Left renal cortex interstitium (tissue), 4 donors: ENCODE measurements at places on chromosomes 1 and 21.
A peak's percentile ranks its signal among the peaks of the same experiment; 100 is the strongest.

GRCh38 chr21:24994717-24995116 is 612.6 kb downstream of the MRPL39 start:
- no peak for DNase-seq

DNA sequence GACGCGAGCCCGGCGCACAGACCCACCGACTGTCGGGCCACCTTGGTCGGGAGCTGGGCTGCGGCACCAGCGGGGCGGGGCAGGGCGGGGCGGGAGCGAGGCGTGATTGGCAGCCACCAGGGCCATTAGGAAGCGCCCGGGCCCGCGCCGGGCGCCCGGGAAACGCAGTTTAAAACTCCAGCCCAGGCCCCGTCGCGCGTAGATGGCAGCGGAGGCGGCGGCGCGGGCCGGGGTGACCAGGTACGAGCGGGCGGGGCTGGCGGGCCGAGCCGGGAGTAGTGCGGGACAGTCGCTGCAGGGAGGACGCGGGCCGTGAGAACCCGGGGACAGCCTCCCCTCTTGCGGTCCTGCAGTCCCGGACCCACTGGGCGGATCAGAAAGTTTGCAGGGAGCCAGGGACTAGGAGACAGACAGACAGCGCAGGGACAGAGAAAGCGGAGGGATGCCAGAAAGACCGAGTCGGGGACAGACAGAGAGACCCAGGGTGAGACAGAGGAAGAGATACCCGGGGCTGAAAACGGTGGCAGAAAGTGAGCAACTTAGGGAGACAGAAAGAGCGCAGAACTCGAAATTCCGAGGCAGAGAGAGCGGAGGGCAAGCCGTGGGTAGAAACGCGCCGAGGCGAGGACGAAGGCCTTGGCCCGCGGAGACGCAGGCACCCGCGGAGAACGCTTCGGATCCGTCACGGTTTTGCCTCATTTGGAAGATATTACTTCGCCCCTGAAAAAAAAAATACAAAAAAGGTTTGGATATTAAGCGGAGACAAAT is at the start of gene DMBX1:
Gene DMBX1 (plus strand): TSS at position 199 of the 768 bp plus-strand sequence. CDS start 17,175 bp downstream, outside the sequence.
- no peak for DNase-seq

- DNase-seq, result no peak
Measured at GRCh38 chr21:28632755-28633408, 359.8 kb downstream of the LTN1 start.

DNA sequence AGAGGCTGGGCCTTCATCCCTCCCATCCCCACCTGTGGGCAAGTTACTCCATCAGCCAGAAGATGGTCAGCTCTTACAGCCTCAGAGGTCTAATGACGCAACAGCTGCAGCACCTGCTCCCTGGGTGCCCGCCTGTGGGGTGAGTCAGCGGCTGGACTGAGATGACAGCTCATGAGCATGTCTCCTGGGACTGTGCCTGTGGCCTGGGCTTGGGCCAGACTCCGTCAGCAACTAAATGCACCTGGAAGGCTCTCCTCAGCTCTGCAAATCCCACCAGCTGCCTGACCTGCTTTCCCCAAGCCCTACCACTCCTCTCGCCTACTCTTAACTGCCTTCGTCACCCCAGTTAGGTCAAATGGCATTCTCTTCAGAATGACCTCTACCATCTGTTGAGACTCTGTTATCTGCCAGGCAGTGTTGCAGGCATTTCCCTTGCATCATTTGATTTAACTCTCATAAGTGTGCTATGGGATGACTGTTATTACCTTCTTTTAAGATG is 47.7 kb downstream of the ETS2 start:
- no peak for DNase-seq

DNA sequence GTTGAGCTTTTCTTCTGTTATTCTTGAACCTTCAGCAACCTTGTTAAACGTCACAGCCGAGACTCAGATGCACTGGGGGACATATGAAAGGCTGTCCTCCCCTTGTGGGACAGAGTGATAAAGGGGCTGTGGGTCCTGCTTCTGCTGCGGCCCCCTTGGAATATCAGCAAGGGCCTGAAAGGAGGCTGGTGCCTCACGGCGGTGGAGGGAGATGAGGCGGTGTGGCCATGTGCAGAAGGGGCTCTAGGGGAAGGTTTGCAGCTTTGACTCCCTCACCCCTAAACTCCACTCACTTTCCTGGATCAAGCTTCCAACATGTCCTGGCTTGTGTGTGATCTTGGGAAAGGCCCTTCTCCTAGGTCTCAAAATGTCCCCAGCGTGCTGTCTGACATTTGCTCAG is 270.7 kb upstream of the CSF3R start:
- no peak for DNase-seq

- DNase-seq, result no peak
Measured at GRCh38 chr1:111587509-111588174, 31.9 kb upstream of the RAP1A start.

DNA sequence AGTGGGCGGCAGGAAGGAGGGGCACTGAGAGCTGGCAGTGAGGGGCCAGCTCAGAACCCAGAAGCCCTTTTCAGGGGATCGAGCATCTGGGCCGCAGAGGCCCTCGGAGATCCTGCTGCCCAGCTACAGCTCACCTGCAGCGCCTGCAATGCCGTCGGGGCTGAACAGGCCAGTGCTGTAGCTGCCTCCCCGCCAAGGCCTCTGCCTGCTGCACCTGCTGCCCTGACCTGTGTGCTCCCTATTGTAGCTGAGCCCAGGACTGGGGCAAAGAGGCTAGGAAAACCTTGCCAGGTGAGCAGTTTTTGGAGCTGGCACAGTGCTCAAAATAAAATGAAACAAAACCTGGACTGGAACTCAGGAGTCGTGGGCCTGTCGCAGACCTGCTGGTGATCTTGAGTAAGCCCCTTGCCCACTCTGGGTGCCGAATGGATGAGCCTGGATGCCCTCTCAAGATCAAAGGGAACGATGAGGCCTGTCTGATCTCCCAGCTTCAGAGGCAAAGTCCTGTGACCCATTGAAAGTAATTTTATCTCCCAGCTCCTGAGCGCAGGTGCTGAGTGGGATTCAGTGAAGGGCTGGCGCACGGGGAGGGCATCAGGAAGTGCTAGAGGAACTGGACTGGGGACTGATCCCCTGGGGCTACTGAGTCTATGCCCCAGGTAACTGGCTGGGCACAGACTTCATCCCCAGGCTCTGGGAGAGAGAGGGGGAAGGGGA is 154.6 kb downstream of the FOXD2 start:
- DNase-seq, result no peak

DNA sequence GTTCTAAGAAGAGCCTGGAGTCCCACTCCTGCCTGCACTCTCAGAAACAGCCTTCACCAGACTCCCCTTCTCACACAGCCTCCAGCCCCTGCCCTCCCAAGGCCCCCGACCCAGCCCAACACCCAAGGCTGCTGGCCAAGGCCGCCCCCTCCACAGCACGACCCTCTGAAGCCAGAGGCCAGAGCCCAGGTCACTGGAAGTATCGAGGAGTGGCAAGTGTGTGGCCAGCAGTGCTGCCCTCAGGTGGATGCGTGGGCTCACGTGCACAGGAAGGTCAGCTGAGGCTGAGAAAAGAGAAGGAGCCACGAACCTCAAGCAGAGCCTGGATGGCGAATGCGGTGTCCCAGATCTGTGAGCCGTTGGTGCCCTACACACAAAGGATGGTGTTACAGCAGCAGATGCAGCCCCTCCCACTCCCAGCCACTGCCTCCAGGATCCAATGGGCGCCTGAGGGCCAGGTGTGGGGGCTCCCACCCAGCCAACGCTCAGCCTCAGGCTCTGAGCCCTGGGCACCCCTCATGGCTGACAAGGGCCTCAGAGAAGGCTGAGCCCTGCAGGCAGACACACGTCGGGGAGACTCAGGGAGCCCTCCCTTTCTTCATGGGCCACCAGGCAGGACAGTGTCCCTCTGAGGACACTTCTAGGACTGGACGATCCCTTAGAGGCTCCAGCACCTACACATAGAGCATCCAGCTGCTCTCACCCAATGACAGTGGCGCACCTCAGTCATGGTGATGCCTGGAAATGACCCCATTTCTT is 18.0 kb downstream of the LSS start:
- no peak for DNase-seq

GRCh38 chr1:21175670-21176581 is 771 bp downstream of the EIF4G3 start:
- peak; percentile 31 for DNase-seq

- no peak for DNase-seq
Measured at GRCh38 chr1:114758256-114758832, 560 bp upstream of the CSDE1 start.
